ENCODE measurements at places on chromosomes 1 and 21.
A peak's percentile ranks its signal among the peaks of the same experiment; 100 is the strongest.

DNA sequence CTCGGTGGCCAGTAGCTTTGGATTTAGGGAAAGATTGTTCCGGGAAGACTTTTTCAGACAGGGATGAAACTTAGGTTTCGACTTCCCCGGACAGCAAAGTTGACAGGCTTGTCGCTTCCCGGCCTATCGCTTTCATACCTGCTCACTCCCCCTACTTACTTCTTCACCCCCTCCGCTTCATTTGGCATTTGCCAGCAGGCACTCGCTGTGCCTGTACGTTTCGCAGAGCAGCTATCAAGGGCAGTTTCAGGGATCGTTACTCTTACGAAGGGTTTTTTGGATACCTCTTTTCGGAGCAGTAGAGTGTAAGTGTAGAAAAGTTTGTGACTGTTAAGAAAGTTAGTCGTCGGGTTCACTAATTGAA lies 393 bp downstream of the BLZF1 start:
- DNase-seq = peak; percentile 3

DNA sequence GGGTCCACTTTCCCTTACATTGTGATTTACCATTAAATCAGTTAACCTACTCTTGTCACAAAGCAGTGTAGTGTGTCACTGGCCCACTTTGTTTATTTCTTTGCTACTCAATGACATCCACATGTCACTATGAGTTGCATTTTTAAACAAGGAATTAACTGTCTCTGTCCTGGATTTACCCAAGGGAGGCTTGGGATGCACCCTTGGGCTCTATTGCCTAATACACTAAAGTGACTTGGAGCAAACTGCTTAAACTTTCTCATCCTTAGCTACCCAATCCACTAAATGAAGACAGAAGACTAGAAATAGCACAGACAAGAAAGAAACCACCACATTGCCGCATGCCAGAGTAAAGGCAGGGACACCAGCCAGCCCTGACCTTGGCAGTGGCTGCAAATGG lies 136.2 kb upstream of the TIAM1 start:
- DNase-seq = no peak

- peak; percentile 82 for DNase-seq
These were observed 1.9 kb upstream of the SMG7 start for GRCh38 chr1:183470147-183470960.

DNA sequence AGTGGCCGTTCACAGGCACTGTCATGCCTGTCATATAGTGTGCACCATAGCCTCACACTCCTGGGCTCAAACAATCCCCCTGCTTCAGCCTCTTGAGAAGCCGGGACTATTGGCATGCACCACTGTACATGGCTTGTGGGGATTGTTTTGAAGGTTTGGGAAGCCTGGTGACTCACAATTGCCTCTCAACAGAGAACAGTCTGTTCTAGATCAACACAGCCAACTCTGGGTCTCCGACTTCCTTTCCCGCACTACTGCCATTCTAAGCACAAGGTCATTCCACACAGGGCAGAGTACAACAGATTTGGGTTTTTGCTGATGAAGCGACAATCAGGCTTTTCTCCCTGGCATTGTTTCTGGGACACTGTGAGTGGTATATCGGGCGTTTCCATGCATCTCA lies 15.5 kb upstream of the AHCTF1 start:
- no peak for DNase-seq

DNA sequence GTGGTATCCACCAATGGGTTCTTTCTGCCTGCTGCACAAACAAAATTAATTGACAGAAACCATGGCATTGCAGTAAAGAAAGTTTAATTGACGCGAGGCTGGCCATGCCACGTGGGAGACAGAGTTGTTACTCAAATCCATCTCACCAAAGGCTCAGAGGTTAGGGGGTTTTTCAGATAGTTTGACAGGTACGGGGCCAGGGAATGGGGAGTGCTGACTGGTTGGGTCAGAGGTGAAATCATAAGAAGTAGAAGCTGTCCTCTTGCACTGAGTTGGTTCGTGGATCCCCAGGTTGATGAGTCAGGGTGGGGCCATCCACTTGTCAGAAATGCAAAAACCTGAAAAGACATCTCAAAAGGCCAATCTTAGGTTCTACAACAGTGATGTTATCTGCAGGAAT lies 941 bp upstream of the TBCE start:
- DNase-seq = no peak

DNA sequence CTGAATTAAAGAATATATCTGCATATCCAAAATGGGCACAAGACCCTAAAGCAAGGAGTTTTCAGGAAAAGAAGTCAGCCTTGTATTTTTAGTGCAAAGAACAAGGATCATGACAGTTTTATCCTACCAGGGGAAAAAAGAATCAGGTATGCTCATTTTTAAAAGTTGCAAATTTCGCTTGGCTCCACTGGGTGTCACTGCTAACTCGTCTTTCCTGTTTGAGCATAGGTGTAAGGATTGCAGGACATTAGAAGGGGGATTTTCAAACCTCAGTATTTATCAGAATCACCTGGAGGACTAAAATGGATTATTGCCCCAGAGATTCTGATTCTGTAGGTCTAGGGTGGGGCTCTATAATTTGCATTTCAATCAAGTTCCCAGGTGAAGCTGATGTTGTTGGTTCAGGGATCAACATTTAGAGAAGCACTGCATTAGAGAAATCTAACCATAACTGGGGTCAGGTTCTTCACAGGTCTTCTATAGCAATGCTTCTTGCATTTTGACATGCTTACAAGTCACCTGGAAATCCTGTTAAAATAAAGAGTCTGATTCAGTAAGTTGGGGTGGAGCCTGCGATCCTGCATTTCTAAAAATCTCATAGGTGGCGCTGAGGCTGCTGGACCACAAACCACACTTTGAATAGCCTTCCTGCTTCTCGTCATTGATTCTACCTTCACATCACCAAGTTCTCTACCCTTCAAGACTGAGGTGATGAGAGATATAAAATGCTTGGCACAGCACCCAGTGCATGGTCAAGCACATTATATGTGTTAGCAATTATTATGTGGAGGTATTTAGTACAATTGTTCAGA lies 39.6 kb downstream of the NUF2 start:
- peak; percentile 39 for DNase-seq

DNA sequence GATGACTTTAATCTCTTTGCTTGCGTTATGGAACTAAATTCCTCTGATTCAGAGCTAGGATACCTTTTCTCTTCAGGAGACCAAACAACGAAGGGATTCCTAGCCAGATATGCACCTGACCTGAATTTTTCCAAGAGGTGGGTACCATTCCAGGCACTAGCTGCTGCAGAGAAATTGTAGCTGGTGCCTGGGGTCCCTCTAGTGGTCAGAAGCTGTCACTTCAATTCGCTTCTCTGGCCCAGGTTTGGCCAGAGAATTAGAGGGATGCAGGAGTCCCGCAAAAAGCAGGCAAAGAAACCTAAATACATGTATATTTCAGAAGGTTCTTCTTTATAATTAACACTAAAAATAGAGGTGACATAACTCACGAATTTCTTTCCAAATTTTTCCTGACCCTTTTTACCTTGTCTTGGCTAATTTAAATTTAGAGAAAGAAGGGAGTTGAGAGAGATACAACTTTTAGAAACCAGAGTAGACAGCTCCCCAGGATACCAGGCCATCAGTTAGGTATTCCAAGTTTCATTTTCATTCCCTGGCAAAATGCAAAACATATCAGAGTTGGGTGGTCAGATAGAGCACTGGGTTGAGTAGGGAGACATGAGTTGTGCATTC lies 9.6 kb downstream of the ACKR1 start:
- DNase-seq = peak; percentile 48

- no peak for DNase-seq
These were observed 7.7 kb downstream of the LRRC52 start for GRCh38 chr1:165551469-165551868.

DNA sequence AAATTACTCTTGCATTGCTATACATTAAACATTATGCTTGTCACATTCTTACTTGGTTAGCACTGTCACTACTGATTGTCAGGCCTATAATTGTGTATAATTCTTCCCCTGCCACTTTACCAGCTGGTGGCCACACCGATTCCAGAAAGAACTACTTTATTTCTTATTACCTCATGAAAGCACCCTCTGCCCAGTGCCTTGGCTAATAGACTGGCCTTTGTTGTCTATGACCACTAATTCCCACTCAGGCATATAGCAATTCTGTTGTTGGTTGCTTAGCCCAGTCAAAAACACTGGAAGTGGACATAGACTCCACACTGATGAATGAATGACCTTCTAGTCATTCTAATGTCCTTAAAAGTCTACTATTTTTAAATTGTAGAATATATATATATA lies 35.6 kb downstream of the MRPL39 start:
- DNase-seq = no peak

GRCh38 chr1:83509301-83509781 lies 489.6 kb downstream of the TTLL7 start:
- no peak for DNase-seq

- no peak for DNase-seq
These were observed 63.8 kb downstream of the LMO4 start for GRCh38 chr1:87392248-87393192.

GRCh38 chr1:78797108-78797781 lies 147.6 kb downstream of the IFI44 start:
- DNase-seq = no peak

- no peak for DNase-seq
These were observed 43.0 kb downstream of the TMCC2 start for GRCh38 chr1:205270764-205271163.

- no peak for DNase-seq
These were observed 1.3 kb upstream of the MPC2 start for GRCh38 chr1:167938080-167938636.

GRCh38 chr1:156641761-156642264 lies at the start of gene BCAN:
BCAN (plus strand) TSS chr1:156642117; CDS start chr1:156646055, 3,938 bp downstream.
- no peak for DNase-seq

- no peak for DNase-seq
These were observed 16.6 kb downstream of the IFI6 start for GRCh38 chr1:27655151-27655937.

GRCh38 chr21:46057111-46057709 lies 40.7 kb upstream of the COL6A2 start:
- DNase-seq = no peak

- DNase-seq = no peak
These were observed 21.2 kb downstream of the MACO1 start for GRCh38 chr1:25451908-25452307.

DNA sequence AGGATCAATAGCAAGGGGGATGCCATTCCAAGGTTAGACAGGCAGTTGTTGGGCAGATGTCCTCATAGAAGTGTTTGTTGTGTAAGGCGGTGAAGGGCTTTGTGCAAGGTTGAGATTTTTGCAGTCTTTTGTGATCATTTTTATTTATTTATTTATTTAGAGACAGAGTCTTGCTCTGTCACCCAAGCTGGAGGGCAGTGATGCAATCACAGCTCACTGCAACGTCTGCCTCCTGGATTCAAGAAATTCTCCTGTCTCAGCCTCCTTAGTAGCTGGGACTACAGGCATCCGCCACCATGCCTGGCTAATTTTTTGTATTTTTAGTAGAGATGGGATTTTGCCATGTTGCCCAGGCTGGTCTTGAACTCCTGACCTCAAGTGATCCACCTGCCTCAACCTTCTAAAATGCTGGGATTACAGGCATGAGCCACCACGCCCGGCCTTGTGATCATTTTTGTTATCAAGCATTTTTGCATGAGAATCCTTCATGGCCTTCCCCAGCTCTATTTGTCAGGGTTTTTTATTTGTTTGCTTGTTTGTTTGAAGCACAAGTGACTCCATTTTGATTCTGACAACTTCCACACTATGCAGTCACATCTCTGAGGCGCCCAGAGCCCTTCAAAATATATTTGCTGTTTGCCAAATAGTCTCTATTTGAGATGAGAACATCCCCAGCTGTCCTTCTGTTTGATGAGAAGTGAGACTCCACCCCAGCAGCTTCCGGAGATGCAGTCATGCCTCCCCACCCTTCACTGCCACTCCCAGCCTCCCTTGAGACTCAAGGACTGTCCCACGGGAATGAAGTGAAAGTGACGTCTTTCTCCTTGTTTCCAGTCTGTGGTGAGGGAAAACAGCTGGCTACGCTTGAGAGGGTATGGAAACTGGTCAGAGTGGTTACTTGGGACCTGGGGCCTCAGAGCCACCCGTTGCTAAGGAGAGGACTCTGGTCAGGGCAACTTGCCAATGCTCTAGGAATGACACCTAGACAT lies 38.0 kb downstream of the TMEM50B start:
- peak; percentile 95 for DNase-seq

DNA sequence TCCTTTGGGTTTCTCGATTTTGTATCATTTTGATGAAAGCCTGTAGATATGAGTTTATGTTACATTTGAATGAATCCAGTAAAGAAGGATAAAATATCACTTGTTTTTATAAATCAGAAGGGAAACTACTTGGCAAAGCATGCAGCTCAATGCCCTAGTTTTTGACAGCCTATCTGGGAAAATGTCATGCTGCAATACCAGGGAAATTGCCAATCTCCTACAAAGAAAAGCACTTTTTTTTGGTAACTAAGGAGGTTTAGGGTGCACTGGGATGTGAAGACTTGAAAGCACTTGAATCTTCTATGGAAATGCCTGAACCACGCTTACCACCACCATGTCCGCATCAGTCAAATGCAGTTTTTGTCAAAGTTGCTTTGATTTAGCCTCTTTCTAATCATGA lies 446.9 kb upstream of the LRRC7 start:
- DNase-seq = no peak

- DNase-seq = no peak
These were observed 56.1 kb downstream of the SLAMF6 start for GRCh38 chr1:160466961-160467360.

DNA sequence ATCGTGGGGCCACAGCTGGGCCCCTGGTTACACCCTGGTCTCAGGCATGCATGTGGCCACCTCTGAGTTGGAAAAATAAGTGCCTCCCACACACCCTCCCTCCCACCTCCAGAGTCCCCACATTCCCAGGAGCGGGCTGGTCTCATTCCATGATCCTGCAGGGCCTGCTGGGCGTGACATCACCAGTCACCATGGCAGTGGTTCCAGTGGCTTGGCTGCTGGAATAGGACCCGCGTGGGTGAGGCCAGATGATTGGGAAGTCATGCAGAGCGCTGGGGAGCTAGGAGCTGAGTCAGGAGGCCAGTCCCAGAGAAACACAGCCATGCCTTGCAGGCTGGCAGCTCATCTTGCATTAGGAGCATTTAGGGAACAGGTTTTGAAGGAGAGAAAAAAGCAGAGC lies 125.4 kb upstream of the TMEM51 start:
- no peak for DNase-seq

DNA sequence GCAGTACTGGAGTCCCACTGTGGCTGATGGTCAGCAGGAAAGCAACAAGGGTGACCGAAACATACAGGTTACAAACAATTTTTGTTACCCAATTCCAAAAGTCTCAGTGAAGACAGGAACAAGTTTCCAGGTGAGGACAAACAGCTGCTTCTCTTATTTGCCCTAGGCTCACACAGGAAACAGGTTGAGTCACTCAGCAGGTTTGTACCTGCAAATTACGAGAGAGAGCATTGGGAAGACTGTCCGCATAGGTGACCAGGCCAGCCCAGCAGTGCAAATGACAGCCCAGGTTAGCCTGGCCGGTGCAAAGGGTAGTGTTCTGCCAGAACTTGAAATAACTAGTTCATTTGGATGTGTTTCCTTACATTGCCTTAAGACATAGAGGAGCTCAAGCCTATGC lies 40.0 kb upstream of the DSCAM start:
- DNase-seq = no peak

All from NCI-H460 (cell line).